ENCODE measurements at places on chromosomes 16 and 17.

DNA sequence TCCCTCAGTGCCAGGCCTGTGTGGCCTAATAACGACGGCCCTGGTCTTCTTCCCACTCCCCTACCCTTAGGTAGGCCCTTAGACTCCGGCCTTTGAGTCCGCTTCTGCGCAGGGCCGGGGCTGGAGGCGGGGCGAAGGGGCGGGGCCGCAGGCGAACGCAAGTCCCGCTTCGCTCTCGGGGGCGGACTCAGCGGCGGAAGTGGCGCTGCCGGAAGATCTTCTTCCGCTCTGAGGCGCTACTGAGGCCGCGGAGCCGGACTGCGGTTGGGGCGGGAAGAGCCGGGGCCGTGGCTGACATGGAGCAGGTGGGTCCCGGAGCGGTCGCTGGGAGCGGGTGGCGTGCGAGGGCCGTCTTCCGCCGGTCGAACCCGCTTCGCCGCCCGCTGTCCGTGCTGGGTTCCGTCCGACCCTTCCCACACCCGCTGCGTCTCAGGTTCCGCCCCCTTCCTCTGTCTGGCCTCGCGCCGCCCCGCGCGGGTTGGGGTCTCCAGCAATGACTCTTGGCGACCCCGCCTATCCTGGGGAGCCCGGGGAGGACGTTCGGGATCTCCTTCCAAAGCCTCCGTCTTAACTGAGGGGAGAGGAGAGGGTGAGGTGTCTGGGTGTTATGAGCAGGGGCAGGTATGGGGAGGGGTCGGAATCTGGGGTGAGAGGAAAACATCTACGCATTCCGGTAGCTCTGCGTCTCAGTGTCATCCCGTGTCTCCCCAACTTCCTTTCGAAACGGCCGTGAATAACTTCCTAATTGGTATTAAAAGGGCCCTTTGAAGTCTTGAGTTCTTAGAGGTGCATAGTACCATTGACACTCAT lies at the start of gene STARD3:
Gene STARD3 (plus strand): TSS at position 218 of the 810 bp plus-strand sequence. CDS start 16,388 bp downstream, outside the sequence.
- DNase-seq, result peak; percentile 91

DNA sequence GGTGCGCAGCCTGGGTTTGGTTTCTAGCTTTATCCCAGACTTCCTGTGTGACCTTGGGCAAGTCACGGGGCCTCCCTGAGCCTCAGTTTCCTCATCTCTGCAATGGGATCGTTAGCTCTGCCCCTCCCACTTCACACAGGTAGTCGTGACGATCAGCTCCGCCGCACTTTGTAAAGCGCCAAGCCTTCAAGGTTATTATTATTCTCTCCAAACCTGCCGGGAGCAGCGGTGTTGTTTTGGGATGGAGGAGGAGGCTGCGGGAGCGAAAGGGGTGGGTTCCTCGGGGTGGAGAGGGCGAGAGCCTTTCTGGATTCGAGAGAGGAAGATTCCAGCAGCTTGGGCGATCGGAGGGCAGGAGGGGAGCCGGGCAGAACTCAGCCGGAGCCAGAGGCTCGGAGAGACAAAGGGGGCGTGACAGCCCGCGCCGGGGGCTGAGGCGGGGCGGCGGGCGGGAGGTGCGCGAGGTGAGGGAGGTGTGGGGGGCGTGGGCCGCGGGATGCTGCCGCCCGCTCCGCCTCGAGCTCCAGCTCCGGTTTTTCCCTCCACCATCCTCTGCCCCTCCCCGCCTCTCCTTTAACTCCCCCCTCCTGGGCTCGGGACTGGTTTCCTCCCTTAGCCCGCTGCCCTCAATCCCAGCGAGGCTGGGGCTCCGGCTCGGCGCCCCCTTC lies at the start of gene EFNB3:
Gene EFNB3 (plus strand): TSS at position 602 of the 668 bp plus-strand sequence. CDS start 397 bp downstream, outside the sequence.
- peak; percentile 9 for DNase-seq

- DNase-seq, result peak; percentile 7
These were observed 79.9 kb upstream of the HSBP1 start for GRCh38 chr16:83727751-83728352.

GRCh38 chr17:32927724-32928585 lies at the start of gene TMEM98:
Gene TMEM98, plus strand, starts transcription at chr17:32928153. Its CDS starts 3,376 bp downstream, at chr17:32931529.
- DNase-seq, result no peak

- DNase-seq, result peak; percentile 47
These were observed 94.5 kb downstream of the PCTP start for GRCh38 chr17:55845385-55845784.

DNA sequence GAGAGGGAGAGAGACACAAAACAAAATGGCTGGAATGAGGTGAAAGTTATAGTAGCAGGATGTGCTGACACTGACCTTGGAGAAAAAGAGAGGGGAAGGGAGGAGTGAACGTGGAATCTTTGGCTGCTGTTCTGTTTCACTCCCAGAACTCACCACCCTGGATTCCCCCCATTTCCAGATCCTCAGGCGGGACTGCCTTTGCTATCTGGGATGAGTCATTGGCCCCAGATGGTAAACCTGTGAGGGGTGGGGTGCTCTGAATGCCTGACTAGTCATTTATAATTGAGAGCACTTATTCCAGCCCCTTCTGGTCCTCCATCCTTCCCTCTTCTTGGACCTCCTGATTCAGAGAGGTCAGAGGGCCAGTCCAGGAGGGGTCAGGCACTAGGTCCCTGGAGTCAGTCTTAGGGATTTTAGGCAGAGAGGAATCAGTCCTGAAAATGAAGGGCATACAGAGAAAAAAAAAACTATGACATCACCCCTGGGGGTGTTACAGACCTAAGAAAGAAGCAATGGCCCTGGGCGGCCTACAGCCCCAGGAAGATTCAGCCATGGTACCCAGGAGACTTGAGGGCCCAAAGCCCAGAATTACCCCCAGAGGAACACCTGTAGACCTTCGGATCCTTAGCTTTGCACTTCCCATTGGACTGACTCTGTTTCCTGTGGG lies 2.2 kb upstream of the ZG16 start:
- peak; percentile 20 for DNase-seq

- DNase-seq, result no peak
These were observed 28.7 kb downstream of the ARL4D start for GRCh38 chr17:43427362-43428043.

- no peak for DNase-seq
These were observed 15.5 kb upstream of the SLC4A1 start for GRCh38 chr17:44283344-44284023.

DNA sequence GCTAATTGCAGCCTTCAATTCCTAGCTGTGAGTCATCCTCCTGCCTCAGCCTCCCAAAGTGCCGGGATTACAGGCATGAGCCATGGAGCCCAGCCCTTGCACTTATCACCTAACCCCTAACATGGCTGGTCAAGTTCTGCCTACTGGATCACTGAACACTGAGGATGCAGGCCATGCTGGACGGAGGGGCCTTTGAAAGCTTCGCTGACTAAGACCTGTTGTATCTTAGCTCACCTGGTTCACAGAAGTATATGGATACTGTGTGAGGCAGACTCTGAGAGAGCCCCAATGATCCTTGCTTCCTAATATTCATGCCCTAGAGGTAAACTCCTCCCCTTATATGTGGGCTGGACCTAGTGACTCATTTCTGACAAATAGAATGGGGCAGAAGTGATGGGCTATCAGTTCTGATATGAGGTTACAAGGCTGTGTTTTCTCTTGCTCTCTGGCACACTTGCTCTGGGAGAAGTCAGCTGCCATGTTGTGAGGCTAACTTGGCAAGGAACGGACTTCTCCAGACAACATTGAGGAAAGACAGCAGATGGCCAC lies 11.7 kb upstream of the TMIGD1 start:
- no peak for DNase-seq

DNA sequence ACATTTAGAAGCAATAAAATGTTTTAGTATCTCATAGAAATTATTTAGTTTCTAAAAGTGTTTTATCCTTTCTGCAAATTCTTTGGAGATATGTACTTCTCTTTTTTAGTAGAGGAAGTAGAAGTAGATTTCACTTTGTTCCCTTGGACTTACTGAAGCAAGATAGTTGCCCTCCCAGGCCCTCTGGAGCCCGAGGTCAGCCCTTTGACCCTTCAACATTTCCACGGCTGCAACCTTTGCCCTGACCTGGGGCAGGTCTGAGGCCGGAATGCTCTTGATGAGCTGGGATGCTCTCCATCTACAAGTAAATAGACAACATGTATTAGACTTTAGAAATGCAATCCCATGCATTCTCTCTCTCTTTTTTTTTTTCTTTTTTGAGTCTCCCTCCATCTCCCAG lies 167.5 kb downstream of the CDK5R1 start:
- DNase-seq, result no peak

GRCh38 chr16:67807148-67807682 lies 526 bp downstream of the TSNAXIP1 start:
- DNase-seq, result no peak

GRCh38 chr16:27088216-27088615 lies 21.5 kb downstream of the C16orf82 start:
- no peak for DNase-seq

DNA sequence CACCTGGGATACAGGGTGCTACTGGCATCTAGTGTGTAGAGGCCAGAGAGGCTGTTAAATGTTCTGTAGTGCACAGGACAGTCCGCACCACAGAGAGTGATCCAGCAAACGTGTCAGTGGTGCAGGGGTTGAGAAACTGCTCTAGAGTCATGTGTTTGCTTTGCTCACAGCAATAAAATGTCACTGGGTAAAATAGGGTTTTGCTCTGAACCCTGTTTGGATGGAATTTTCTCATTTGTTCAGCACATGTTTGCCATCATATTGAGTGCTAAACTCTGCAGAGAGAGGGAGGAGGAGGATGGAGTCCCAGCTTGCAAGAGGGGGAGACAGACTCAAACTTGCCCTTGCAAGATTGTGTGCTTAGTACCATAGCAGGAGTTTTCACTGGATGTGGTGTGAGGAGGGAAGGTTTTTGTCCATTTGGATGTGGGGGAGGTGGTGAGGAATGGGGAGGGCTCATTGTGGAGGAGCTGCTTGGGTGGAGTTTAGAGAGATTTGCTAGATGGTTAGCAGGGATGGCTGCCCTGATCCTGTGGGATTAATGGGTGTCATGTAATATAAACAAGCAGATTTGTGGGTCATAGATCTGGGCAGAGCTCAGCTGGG lies 11.8 kb downstream of the PLCG2 start:
- no peak for DNase-seq

DNA sequence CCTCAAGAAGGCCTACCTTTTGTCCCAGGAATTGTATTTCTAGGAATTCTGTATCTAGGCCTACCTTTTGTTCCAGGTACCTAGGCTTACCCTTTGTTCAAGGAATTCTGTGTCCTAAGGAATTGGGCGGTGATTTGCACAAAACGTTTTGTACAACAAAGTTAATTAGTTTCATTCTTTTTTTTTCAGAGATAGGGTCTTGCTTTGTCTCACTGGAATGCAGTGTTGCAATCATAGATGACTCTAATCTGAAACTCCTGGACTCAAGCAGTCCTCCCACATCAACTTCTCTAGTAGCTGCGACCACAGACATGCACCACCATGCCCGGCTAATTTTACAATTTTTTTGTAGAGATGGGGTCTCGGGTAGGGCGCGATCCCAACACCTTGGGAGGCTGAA lies 7.0 kb downstream of the CDR2L start:
- DNase-seq, result peak; percentile 66

DNA sequence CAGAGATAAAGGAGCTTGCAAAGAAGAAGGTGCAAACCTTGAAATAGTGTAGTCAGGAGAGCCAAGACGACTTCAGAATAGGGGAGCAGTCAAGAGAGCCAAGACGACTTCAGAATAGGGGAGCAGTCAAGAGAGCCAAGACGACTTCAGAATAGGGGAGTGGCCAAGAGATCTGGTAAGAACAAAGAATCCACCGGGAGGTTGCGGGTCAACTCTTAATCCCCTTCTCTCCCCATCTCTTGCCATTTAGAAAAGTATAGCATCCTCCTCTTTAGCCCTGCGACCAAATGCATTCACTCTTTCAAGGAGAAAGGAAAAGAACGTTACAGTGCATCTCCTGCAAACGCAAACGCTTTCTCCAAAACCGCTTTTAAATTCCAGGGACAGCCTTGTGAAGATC lies 713 bp downstream of the KNOP1 start:
- no peak for DNase-seq

DNA sequence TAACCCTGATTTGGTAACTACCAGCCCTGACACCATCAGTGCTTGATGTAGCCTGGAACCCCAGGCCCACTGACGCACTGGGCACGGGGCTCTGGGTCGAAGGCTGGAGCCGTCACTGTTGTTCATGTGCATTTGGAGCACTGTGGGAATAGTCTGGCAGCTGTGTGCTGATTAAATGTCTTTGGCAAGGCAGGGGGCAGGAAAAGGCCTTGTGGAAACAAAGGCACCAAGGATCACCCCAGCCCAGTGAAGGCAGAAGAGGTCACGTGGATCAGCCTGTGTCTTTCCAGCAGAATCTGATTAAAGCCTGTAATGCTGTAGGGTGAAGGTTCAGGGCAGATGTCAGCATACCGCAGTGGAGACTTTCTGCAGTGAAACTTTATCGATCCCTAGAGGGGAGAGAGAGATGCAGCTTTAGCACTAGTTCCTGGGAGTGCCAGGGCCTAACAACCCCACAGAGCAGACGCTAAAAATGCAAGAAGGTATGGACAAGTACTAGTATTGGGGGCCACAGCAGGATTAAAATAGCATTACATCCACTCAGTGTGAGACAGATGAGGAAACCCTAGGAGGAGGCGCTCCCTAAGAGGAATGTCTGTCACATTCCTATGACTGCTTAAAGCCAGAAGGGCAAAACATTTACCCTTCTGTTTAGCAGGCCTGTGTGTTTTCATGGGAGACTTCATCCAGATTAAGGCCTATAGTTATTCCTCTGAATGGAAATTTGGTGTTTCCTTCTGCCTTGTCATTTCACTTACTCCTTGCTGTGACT lies 9.7 kb downstream of the ZNHIT3 start:
- DNase-seq, result peak; percentile 76

GRCh38 chr16:78574571-78574970 lies 475.1 kb downstream of the WWOX start:
- DNase-seq, result no peak

DNA sequence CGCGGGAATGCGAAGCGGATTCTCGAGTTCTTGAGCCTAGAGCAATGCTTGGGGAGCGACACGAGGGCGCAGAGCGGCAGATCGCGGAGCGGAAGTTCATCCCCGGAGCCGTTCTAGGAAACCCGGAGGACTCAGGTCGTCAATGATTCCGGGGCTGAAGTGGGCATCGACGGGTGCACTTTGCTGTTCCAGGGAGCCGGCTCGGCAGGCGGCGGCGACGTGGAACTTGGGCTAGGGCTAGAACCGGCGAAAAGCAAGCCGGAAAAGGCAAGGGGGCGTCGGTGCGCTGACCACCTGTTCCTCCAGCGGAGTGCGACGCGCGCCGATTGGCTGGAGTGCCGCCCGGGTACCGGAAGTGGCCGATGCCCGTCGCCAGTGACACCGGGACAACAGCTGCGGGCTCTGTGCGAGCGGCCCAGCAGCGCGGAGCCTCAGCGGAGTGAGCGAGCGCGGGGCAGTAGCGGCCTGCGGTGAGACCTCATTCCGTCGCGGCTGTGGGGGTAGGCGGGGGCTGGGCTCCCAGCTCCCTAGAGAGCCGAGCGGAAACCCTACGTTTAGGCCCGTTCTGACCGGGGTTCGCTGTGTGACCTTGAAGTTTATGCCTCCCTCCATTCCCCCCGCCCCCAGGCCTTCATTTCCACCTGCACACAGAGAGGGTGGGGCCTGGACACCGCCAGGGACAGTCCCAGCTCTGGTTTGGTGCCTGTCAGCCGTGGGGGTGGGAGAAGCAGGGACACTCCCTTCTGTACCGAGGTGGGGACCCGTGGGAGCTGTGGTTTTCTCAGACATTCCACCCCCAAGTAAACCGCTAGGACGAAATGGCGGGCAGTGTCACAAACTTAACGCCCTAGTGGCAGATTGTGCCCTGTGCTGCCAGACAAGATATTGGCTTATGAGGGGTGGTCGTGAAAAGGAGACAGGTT lies at the start of gene ZFP3:
Gene ZFP3 (plus strand): TSS at position 362 of the 923 bp plus-strand sequence. CDS start 13,038 bp downstream, outside the sequence.
- peak; percentile 81 for DNase-seq

Data from choroid plexus epithelial cell (primary cell).